Stimulated activated CD8-positive, alpha-beta memory T cell treated with anti-CD3 and anti-CD28 coated beads, Interleukin-2, amount 100 ng/mL, for 48 hours (primary cell): ENCODE measurements at places on chromosomes 6 and 20.

DNA sequence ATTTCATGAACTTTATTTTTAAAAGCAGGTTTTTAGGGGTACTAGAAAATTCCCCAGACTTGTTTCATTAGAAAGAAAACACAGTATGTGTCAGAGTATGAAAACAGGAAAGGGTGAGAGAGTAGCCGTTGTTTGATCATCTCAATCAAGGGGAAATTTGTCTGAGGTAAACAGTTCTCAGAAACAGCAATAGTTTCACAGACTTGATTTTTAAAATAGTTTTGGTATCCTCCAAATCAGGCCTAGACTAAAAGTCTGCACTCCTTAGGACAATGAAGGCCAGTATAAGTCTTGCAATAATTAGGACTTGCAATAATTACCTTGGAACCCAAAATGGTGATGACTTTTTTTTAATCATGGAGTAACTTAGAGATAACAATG is 176.6 kb upstream of the TAB2 start:
- no peak for DNase-seq

DNA sequence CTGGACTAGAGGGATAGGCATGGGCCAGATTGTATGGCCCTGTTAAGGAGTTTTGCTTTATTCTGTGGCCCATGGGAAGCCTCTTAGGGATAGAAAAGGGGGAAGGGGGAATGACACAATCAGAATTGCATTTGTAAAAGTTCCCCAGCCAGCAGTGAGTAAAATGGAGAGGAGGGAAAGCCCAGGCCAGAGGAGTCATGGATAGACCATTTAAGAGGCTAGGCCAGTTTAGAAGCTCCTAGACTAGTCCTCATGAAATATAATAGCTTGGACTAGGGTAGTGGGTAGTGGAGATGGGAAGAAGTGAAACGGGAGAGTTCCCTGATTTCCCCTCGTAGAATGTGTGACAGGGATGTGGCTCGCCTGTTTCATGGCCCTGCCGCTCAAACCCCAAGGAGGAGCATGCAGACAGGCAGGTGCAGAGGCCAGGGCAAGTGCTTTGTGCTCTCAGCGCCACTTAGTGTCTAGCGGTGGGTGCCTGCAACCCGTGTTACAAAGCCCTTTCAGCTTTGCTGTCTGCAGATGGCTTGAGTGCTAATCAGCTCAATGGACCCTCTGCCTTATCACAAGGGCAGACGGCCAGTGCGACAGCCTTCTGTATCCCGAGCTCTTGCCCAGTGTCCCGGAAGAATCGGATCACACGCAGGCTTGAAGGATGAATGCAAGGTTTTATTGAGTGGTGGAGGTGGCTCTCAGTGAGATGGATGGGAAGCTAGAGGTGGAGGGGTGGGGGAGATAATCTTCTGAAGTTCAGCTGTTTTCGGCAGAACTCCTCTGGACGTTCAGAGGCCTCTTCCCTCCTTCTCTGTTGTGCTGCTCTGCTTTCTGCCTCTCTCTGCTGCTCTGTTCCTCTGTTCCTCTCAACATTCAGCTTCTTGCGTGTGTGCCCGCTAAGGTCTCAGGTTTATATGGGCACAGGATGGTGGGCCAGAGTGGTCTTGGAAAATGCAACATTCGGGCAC is 141.1 kb downstream of the CEP57L1 start:
- peak; percentile 9 for DNase-seq

DNA sequence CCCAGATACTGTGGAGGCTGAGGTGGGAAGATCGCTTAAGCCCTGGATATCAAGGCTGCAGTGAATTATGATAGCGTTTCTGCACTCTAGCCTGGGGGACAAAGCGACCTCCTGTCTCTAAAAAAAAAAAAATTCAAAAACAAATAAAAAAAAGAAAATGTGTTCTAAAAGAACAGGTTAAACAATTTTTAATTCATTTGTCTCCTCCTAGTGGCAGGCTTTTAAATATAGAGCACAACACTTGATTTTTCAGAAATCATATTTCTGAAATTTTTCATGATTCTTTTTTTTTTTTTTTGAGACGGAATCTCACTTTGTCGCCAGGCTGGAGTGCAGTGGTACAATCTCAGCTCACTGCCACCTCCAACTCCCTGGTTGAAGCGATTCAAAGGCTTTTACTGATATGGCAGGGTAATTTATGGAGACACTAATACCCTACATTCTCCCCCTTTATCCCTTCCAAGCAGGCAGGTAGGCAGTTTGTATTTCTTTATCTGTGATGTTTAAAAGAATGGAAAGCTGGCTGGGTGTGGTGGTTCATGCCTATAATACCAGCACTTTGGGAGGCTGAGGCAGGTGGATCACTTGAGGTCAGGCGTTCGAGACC is 8.7 kb upstream of the GTF3C6 start:
- no peak for DNase-seq

- no peak for DNase-seq
Observed at GRCh38 chr20:10637031-10637559, 36.7 kb downstream of the JAG1 start.

DNA sequence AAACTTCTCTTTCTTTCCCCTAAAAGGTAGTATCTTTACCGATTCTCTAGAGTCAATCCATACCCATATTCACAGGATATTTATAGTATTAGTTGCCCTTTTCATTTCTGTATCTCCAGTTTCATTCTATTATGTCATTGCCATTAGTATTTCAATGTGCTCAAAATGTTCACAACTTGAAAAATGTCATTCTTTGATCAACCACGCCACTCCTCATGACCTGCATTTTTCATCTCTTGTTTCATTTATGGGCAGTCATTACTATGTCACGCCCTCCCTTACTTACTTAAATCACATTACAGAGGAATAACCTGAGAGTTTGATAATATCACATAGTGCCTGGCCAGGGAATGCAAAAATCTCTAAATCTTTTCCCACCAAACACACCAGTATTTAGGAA is 427.3 kb upstream of the GJE1 start:
- DNase-seq, result no peak

DNA sequence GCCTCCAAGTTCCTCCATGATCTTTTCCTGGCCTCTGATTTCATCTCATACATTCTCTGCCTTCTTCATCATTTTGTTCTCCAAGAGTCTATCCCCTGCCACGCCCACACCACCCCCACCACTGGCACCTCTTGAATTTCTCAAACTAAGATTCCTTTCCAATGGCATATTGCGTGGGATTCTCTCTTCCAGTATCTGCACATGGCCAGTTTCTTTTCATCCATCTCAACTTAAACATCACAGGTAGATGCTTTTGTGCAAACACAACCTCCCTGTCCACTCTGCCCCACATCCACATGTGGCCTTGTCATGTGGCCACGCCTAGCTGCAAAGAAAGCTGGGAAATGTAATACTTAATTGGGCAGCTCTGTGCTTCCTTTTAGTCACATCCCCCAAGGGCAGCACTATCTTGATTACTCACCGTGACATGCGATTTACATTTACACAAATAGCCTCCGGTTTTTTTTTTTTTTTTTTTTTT is 33.4 kb upstream of the ZMYND8 start:
- DNase-seq, result no peak

- DNase-seq, result no peak
Observed at GRCh38 chr6:35052694-35053565, 88.2 kb downstream of the TCP11 start.
